NCI-H1417 (cell line): ENCODE measurements at places on chromosomes 12 and 14.
A peak's percentile ranks its signal among the peaks of the same experiment; 100 is the strongest.

GRCh38 chr14:95040708-95041476 lies 116.4 kb downstream of the DICER1 start:
- no peak for DNase-seq

GRCh38 chr12:68809190-68810026 lies 1.4 kb downstream of the MDM2 start:
- DNase-seq = no peak

DNA sequence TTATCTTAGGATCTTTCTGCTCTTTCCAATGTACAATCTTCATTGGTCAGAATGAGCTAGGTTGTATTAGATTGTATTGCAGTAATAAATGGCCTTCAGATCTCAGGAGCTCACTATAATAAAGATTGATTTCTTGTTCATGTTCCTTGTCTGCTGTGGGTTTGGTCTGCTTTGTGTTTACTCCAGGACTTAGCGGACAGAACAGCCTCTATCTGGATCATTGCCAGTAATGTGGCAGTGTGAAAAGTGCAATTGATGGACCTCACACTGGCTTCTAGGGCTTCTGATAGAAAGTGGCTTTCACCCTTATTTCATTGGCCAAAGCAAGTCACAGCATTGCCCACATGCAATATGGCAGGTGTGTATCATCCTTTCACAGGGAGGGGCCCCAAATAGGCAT lies 81.2 kb downstream of the BTG1 start:
- DNase-seq = peak; percentile 91

DNA sequence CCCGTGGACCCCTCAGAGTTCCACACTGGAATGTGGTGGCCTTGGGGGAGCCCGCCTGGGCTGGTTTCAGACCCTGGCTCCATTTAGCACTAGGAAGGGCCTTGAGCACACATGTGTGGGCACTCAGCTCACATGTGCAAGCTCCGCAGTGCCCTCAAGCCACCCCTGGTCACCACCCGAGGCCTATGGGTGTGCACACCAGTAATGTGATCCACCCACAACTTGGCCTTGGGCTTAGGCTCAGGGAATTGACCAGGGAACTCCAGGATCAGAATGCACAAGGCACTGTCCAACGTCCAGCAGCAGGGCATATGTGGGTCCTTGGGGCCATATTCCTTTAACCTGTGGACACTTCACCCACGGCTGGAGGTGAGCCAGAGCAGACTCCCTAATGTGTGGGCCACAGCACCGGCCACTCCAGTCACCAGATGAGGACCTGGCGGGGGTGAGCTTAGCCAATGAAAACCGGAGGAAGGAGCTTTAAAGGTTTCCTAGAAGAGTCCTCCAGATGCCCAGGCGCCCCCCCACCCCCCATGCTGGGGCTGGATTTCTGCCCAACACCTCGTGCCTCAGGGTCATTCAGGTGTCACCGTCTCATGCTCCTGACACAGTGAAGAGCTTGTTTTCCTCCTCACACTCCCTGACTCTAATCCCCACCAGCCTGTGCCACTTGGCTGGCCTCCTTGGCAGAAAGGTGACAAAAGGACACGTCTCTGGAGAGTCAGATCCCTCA lies 209.2 kb downstream of the ZFP36L1 start:
- no peak for DNase-seq

DNA sequence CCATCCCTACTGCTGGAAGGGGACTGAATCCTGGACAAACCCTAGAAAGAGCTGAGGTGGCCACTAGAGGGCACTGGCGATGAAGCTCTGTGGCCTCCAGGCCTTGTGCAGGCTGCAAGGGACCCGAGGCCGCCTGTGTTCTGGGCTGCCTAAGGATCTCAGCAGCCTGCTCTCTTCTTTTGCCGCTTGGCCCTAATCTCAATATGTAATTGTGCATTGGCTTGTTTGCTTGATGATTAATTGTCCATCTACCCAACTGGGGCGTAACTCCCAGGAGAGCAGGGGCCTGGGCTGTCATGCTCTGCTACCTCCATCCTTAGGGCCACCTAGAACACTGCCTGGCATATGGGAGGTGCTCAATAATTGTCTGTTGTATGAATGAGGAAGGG lies 73.8 kb downstream of the SYNE3 start:
- DNase-seq = peak; percentile 87
